EL (cell line): ENCODE measurements at places on chromosomes 6 and 20.

GRCh38 chr6:1747003-1747402 is 137.3 kb downstream of the FOXC1 start:
- DNase-seq: no peak

- DNase-seq: peak; percentile 60
These were observed 66.4 kb upstream of the THBS2 start for GRCh38 chr6:169320013-169320412.

DNA sequence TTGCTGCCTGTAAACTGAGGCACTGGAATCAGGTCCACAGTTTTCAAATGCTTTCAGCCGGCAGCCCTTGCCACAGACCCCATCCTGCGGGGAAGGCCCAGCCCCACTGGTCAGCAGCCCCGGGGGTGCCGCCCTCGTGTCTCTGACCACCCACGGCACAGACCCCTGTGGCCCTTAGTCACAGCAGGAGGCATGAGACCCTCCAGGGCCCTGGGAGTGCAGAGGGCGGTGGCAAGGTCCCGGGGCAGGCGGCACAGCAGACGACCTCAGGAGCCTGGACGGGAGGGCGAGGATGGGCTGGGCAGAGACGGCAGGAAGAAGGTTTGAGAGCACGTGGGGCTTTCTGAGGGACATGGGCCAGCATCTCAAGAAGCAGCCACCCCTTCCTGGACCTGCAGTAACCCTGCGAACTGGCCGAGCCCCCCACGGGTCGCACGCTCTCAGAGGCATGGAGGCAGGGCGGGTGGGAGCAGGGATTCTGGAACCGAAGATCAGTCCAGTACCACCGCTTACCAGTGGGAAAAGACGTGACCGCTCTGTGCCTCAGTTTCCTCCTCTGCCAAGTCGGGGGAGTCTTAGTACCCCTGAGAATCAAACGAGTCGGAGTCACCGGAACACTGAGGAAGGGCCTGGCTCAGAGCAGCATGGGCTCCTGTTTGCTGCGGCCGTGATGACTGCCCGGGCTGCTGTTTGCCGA is 140.7 kb downstream of the TAF4 start:
- no peak for DNase-seq

DNA sequence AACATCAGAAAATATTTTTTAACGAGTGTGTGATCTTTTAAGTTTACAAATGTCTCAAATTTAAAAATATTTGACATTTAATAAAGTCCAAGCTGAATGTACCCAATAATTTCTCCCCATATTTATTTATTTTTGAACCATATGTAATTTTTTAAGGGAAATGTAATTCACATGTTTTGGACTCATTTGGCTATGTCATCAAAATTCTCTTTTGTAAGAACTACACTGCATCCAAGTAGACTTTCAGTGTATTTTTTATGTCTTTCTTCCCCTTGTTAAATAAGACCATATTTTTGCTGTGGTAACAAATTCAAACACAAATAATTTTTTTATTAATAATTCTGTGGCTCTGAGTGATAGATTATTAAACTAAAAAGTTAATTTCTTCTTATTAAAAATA is 365.2 kb downstream of the CD109 start:
- no peak for DNase-seq

DNA sequence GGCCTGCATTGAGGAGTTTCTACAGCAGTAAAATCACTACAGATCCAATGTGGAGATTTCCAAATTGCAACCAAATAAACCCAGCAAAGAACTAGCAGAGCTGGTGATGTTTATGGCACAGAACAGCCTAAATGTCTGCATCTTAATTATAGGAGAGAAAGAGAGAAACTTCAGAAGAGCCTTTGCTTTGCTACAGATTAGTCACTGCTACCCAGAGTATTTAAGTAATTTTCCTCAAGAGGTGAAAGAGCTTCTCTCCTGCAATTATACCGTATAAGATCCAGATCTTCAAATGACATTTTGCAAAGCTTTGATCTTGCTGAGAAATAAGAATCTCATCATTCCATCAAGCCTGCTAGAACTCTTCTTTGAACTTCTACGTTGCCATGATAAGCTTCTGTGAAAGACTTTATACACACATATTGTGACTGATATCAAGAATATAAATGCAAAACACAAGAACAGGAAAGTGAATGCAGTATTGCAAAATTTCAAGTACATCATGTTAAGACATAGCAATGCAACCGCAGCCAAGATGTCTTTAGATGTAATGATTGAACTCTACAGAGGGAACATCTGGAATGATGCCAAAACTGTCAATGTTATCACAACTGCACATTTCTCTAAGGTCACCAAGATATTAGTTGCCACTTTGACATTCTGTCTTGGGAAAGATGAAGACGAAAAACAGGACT is 48.0 kb downstream of the MKKS start:
- no peak for DNase-seq

DNA sequence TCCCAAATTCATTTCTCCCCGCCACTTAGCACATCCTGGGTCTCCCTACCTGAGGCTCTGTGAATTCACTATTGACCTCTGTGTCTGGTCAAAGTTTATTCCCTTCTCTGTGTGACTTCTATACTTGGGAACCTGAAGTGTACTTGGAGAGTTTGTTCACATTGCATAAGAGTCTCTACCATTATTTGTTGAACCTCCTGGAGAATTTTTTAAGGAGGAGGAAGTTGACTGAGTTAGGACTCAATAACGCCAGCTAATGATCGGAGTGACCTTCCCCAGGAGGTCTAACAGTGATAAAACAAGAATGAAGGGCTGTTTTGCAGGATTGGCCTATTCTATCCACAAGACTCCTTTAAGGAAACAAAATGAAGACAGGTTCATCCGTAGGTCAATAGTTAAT is 23.6 kb downstream of the STMND1 start:
- no peak for DNase-seq
